ENCODE measurements at places on chromosomes 1 and 21.

DNA sequence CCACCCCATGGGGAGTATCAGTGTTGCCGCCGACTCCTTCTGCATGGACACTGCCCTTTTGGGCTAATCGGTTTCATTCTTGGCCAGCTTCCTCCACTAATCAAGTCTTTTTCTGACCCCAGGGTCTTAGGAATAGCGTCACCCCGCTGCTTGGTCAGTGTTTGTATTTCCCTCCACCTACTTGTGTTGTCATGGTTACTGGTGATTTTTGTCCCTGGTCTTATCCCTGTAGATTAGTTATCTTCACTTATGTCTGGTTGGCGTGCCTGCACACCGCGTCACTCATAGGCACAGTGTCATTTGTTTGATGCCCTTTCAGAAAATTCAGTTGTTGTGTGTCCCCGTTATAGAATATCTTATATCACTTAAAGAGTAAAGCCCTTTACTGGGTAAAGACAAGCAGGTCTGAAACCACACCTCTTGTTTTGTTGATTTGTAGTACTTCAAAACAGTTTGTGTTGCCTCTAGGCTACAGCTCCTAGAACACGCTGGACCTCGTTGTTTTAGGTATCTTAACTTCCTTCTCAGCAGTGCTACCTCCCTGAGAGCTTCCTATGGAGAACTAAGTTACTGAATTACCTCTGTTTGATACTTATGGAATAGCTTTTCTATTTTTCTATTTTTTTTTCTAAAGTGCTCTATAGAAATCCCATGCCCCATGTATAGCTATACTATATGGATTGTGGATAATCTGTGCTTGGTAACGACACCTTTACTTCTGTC, 868 bp downstream of the PPP1R12B start:
- DNase-seq = no peak

- DNase-seq = no peak
Measured at GRCh38 chr21:29078869-29079767, 5.7 kb upstream of the CCT8 start.

GRCh38 chr1:57252597-57253294, 171.1 kb downstream of the DAB1 start:
- no peak for DNase-seq

DNA sequence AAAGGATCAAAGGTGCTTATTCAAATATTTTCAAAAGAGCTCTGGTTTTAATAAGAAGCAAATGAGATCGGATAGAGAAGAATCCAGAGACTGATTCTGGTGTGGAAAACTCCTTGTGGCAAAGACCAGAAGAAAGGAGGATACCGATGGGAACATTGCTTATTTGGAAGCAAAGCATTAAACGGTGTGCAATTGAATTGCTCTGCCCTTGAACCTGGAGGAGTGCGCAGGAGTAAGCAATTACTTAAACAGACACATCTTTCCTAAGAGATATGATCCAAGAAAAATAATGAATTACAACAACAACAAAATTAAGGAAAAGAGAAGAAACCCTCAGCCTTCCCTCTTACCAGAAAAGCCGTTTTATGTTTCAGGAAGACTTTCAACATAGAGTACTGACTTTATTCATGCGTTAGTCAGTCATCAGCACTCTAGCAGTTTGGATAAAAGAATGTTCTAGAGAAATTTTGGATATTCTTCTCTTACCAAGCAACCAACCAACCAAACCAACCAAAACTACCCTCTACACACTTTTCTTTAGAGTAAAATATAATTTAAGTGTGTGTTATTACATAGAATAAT, 191.7 kb downstream of the NTMT2 start:
- no peak for DNase-seq

GRCh38 chr1:181951213-181951612, 110.3 kb downstream of the ZNF648 start:
- DNase-seq = no peak
